ENCODE measurements at places on chromosomes 7 and 10. TPM values are rescaled to one million over a fixed set of nuclear protein-coding genes. Genes with fewer than 3 reads are reported as not detected.

FXYD4 gene
- not detected for total RNA-seq

CLRN3 gene
- not detected for total RNA-seq

RBP3 gene
- total RNA-seq = not detected

POLR2J2 gene
- total RNA-seq = 1.6 TPM

RHOBTB1 gene
- total RNA-seq = 23.6 TPM

OPALIN gene
- not detected for total RNA-seq

PVRIG gene
- total RNA-seq = not detected

DNA sequence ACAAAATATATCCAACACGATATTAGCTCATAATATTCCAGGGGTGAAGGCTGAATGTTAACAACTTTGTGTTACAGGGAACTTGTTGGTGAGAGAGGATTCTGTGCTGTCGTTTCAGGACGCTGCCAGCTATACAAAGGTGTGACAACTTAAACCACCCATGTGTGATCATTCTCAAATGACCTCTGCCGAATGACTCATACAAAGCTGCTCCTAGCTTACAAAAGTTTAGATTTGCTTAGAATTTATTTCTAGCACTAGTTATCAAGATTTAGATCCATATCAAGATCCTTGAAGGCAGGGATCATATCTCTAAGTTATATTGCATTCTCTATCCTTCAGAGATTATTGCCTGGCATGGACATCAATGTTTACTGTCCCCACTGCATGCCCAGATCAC, 65.3 kb downstream of the COBL start:
- no peak overlapping the region for H3K27ac ChIP-seq
- H3K36me3 ChIP-seq = no peaks in the 10 kb centered on the region
- peaks cover 13% of the 10 kb centered on the region for H3K4me1 ChIP-seq
- H3K4me3 ChIP-seq = no peak overlapping the region

DNA sequence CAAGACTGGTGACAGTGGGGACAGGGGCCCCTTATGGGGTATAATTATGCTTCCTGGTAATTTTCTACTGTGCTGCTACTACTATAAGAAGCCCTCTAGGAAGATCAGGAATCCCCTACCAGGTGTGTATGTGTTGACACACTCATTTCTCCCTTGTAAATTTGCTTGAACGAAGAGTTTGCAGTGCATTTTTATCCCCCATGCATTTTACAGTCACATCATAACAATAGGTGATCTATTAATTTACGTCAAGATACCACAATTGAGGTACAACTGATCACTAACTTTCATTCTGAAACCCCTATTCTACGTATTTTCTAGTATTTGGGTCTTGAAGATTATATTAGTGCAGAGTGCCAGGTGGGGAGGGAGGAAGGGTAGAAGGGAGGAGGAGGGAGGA, 252.2 kb downstream of the NSUN6 start:
- H3K27me3 ChIP-seq = no peaks in the 10 kb centered on the region
- no peak overlapping the region for H3K4me3 ChIP-seq
- no peaks in the 10 kb centered on the region for H3K4me1 ChIP-seq
- H3K27ac ChIP-seq = no peak overlapping the region

DNA sequence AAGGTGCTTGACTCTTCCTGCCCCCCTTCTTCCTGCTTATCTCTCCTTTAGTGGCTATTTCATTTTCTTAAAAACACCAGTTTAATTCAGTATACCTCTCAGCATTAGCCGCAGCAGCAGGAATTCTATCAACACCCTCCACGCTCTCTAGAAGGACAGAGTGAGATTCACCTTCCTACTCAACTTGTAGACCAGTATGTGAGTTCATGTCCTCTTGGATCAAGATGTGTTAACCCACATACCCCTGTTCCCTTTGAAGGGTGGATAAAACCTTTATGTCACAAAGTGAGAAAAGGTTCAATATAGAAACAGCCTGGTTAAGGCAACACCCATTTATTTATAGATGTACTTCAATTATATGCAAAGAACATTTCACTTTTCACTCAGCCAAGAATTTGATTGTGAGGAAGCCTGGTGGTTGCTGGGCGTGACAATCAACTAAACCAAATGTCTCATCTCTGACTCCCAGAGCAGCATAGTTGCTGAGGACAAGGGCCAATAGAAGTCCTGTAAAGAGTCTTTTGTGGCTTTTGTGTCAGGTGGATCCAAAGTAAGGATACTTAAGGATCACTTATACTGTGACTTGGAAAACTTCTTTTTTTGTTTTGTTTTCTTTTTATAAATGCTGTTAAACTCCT, 617.1 kb downstream of the SORCS3 start:
- no peak for DNase-seq
- no peaks in the 10 kb centered on the region for H3K36me3 ChIP-seq
- H3K4me3 ChIP-seq = no peak overlapping the region

GRCh38 chr7:16129431-16130110, 291.8 kb downstream of the CRPPA start:
- peaks cover 21% of the 10 kb centered on the region for H3K4me1 ChIP-seq
- H3K27me3 ChIP-seq = no peaks in the 10 kb centered on the region
- no peak overlapping the region for H3K4me3 ChIP-seq
- peak; percentile 10 for DNase-seq

DNA sequence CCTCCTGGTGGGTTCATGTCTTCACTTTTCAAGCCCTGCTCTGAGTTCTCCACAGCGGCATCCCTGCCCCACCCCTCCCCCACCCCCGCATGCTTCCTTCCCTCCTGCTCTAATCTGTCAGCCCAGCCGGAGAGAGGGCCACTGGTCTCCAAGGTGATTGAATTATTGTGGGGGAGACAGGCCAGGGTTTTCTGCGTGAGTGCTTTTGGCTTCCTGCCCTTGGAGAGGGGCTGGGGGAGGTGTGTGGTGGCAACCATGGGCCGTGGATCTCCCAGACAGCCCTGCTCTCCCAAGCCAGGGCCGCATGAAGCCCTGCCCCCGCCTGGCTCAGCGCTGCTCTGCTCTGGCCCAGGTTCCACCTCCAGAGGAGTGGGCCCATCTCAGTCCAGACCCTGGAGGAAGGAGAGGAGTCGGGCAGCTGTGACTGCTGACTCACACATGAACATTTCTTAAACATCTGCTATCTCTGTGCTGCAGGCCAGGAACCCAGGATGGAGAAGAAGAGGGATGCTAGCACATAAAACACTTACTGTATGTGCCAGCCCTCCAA, 109.9 kb downstream of the ZMIZ1 start:
- peak overlapping the region; percentile 58 for H3K27ac ChIP-seq
- no peak overlapping the region for H3K4me3 ChIP-seq
- H3K36me3 ChIP-seq = no peaks in the 10 kb centered on the region
- H3K4me1 ChIP-seq = peaks cover 95% of the 10 kb centered on the region

GRCh38 chr7:124247691-124248090, 214.8 kb upstream of the TMEM229A start:
- no peaks in the 10 kb centered on the region for H3K36me3 ChIP-seq
- no peaks in the 10 kb centered on the region for H3K27me3 ChIP-seq
- no peak overlapping the region for H3K4me3 ChIP-seq
- no peak for DNase-seq

- no peak overlapping the region for H3K27ac ChIP-seq
- H3K4me1 ChIP-seq = no peaks in the 10 kb centered on the region
Observed at GRCh38 chr7:47931005-47932004, 17.0 kb downstream of the PKD1L1 start.

DNA sequence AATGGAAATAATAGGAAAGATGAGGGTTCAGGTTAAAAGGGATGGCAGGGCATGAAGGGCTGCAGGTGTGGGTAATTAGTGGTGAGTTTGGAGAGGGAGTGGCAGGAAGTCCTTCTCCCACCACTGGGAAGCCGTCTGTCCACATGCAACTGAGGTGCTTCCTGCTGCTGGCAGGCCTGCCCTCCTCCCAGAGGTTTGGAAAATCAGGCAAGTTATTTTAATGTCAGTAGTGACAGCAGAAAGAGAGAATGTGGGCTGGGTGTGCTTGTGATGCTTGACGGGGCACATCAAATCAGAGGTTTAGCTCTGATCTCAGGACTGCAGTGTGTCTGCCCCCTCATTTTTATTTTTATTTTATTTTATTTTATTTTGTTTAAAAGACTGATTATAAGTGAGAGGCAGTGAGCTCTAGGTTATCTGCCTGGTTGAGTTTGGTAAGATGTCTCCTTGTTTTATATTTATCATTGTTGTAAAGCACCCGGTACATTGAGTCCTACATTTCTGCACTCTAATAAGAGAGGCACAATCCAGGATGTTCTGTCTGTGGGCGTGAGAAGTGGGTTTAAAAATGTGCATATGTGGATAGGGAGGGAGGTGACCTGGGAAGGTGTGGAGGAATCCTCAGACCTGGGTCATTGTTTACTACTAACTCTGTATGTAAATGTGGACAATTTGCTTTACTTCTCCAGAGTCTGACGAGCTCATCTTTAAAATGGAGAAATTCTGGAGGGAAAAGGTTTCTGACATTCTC, 504.4 kb downstream of the LRMDA start:
- H3K4me1 ChIP-seq = no peaks in the 10 kb centered on the region
- no peaks in the 10 kb centered on the region for H3K36me3 ChIP-seq
- H3K4me3 ChIP-seq = no peak overlapping the region

- H3K27me3 ChIP-seq = no peaks in the 10 kb centered on the region
- no peak overlapping the region for H3K27ac ChIP-seq
- peak overlapping the region; percentile 50 for H3K4me3 ChIP-seq
Observed at GRCh38 chr7:129797214-129797789, 155.5 kb downstream of the UBE2H start.

DNA sequence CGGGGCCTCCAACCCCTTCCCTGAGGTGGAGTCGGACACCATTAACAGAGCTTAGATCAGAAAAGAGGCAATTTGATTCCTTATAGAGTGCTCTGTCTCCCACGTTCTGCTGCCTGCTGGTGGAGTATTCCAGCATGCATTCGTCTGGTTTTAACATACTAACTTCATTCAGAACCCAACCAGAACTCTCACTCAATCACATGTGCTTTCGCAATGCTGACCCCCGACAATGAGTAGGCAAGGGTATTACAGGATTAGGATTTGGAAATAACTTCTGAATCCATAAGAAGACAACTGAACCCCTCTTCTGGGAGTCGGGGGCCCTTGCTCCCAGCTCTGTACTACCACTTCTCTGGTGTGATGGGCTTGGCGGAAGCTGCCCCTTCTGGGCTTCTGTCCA, 55.7 kb upstream of the HABP2 start:
- H3K27ac ChIP-seq = no peak overlapping the region
- DNase-seq = no peak
- H3K4me3 ChIP-seq = no peak overlapping the region
- H3K4me1 ChIP-seq = no peaks in the 10 kb centered on the region

DNA sequence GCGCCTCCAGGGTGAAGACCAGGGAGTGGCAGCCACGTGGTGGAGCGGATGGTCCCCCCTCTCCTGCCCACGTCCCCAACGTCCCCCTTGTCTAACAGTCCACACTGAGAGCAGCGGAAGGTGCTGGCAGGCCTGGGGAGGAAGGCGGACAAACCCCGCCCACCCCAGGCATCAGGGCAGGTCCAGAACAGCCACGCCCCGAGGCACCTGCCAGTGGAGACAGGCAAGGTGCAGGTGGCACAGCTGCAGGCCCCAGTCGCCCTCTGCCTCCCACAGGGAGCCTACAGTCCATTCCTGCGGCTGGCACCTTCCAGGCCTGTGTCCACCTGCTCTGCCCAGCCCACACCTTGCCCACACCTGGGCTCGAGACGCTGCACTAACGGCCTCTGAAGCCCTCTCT, 24.9 kb downstream of the CYP2W1 start:
- no peak overlapping the region for H3K27ac ChIP-seq
- no peak for DNase-seq
- no peaks in the 10 kb centered on the region for H3K4me1 ChIP-seq

DNA sequence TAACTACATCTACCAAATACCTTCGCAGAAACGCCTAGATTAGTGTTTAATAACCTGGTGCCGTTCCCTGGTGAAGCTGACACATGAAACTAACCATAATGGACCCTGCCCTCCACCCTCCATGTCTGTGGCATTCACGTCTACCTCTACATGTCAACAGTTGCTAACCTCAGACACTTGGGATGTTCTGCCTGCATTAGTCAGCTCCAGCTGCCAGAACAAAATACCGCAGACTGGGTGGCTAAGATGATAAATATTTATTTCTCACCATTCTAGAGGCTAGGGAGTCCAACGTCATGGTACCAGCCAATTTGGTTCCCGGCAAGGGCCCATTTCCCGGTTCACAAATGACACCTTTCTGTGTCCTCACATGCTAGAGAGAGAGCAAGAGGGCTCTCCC, 118.5 kb upstream of the CHST15 start:
- H3K36me3 ChIP-seq = no peaks in the 10 kb centered on the region
- no peak overlapping the region for H3K27ac ChIP-seq
- H3K4me3 ChIP-seq = no peak overlapping the region
- no peaks in the 10 kb centered on the region for H3K4me1 ChIP-seq
- peak; percentile 6 for DNase-seq
- H3K27me3 ChIP-seq = no peaks in the 10 kb centered on the region

GRCh38 chr10:95236068-95236903, 42.2 kb downstream of the ACSM6 start:
- H3K36me3 ChIP-seq = no peaks in the 10 kb centered on the region
- H3K27ac ChIP-seq = no peak overlapping the region
- no peak for DNase-seq
- peaks cover 10% of the 10 kb centered on the region for H3K4me1 ChIP-seq
- H3K4me3 ChIP-seq = no peak overlapping the region

DNA sequence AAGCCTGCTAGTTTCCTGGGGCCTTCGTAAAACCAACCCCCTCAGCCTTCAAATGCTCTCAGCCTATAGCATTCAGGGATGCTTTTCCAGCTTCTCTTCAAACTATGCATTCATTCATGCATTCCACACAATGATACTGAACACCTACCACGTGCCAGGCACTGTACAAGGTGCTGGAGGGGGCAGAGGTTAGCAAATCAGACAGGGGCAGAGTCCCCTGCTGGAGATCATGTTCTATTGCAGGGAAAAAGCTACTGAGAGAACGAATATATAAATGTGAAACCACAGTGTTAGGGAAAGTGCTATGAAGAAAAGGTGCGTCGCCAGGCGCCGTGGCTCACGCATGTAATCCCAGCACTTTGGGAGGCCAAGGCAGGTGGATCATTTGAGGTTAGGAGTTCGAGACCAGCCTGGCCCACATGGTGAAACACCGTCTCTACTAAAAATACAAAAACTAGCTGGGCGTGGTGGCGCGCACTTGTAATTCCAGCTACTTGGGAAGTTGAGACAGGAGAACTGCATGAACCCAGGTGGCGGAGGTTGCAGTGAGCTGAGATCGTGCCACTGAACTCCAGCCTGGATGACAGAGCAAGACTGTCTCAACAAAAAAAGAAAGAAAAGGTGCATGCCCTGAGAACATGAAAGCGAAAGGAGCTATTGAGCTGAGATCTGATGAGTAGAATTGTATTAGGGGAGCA, 64.6 kb upstream of the CALN1 start:
- no peaks in the 10 kb centered on the region for H3K4me1 ChIP-seq
- H3K27ac ChIP-seq = no peak overlapping the region
- DNase-seq = no peak
- H3K27me3 ChIP-seq = no peaks in the 10 kb centered on the region
- no peak overlapping the region for H3K4me3 ChIP-seq

DNA sequence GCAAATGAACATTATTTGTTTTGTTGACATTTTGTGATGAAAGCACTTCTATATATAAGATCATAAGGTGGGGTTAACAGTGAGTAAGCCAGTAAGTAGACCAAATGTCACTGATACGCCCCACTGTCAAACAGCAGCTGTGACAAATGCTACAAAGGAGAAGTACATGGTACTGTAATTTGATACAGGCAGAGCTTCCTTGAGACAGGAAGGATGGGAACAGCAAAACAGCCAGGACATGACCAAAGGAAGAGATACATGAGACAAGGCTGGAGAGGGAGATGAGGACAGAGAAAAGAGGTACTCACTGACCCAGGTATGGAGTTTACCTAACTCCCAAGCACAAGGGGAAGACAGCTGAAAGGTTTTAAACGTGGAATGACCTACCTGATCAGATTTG, 127.0 kb downstream of the SRPK2 start:
- no peak overlapping the region for H3K4me3 ChIP-seq
- DNase-seq = peak; percentile 80
- H3K4me1 ChIP-seq = peaks cover 19% of the 10 kb centered on the region
- no peaks in the 10 kb centered on the region for H3K36me3 ChIP-seq
- no peak overlapping the region for H3K27ac ChIP-seq

- H3K36me3 ChIP-seq = no peaks in the 10 kb centered on the region
- H3K27me3 ChIP-seq = no peaks in the 10 kb centered on the region
Observed at GRCh38 chr10:7274293-7274692, 136.5 kb downstream of the SFMBT2 start.

Data from SJCRH30 (cell line).